ENCODE measurements at places on chromosomes 4 and X.
A peak's percentile ranks its signal among the peaks of the same experiment; 100 is the strongest.

- no peak for DNase-seq
Observed at GRCh38 chr4:150192986-150193385, 114.7 kb downstream of the DCLK2 start.

DNA sequence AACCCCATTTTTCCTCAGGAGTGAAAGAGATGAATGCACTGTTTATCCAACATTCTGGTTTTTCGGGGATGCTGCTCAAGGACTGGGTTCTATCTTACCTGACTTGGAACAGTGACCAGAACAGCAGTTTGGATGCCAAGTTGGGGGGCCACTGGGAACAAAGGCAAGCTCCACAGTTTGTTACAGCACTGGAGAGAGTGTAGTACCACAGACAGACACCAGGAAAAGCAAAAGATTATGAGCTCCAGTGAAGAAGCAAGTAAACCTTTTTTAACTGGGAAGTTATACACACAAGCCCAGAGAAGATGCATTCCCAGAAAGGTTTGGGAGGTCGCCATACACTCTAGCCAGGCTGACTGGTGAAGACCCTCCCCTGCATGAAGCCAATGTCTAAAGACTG lies 13.6 kb downstream of the C4orf36 start:
- DNase-seq = no peak

DNA sequence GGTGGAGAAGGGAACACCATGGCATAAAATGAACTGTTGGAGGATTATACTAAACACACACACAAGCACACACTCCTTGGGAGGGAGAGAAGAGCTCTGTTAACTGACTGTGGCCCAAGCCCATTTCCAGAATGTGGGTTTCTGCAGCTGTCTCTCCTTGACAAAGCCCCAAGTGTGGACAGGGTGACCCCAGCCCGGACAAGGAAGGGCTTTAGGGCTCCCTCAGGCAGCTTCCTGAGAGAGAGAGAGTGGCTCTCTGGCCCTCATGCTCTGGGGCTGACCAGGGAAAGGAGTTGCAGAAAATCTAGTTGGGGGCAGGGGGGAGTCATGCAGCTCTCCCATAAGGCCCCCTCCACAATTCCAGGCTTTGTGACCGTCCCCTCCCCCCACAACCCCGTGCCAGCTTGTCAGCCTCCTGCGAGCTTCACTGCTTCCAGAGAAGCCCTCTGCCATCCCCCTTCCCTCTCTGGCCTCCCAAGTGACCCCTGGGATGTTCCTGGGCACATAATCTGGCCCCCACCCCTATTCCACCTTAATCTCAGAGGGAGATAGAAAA lies 590 bp downstream of the ARHGEF9 start:
- no peak for DNase-seq

- peak; percentile 73 for DNase-seq
Observed at GRCh38 chr4:1870328-1870577, 940 bp upstream of the NSD2 start.

All from NT2/D1 (cell line).